ENCODE measurements at places on chromosomes 16 and 17. TPM values are rescaled to one million over a fixed set of nuclear protein-coding genes. Genes with fewer than 3 reads are reported as not detected.

The TOB1 gene
- total RNA-seq, result 21.5 TPM

The VAMP2 gene
- total RNA-seq, result 6.2 TPM

The CDK5RAP3 gene
- total RNA-seq, result 141 TPM

The TMEM132E gene
- total RNA-seq, result 0.19 TPM

The MYO15A gene
- 0.30 TPM for total RNA-seq
